T-helper 2 cell (primary cell): ENCODE measurements at places on chromosomes 3 and 15.

DNA sequence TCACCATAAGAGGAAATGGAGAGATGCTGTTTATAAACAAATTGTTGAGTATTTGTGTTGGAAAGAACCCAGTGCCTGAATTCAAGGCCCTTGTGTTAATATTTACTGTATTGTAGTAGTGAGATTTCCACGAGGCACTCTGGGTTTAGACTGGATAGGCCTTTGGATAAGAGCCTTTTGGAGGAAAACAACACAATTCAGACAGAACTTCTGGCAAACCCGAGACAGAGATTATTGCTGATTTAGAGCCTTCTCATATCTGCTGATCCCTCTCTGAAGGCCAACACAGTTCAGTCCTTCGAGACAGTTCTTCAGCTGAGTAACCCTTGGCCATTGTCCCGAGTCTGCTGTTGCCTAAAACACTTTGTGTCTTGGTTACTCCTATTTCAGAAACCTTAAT, 55.7 kb downstream of the LMCD1 start:
- no peak for DNase-seq

- DNase-seq = no peak
Measured at GRCh38 chr3:58502872-58503271, 11.0 kb downstream of the KCTD6 start.

DNA sequence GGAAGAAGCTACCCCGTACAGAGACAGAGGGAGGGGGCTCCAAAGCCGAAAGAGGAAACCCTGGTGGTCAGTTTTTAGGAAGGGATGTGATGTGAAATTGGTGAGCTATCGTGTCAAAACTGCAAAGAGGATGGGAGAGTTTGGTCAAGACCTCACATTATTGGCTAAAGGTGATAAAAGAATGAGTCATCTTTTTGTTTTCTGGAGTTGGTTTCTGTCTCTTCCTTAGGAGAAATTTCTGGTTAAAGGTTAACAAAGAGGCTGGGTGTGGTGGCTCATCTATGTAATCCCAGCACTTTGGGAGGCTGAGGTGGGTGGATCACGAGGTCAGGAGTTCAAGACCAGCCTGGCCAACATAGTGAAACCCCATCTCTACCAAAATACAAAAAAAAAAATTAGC, 217.8 kb upstream of the CBLB start:
- DNase-seq = no peak

- DNase-seq = no peak
Measured at GRCh38 chr15:57440167-57440566, 63.9 kb downstream of the CGNL1 start.

DNA sequence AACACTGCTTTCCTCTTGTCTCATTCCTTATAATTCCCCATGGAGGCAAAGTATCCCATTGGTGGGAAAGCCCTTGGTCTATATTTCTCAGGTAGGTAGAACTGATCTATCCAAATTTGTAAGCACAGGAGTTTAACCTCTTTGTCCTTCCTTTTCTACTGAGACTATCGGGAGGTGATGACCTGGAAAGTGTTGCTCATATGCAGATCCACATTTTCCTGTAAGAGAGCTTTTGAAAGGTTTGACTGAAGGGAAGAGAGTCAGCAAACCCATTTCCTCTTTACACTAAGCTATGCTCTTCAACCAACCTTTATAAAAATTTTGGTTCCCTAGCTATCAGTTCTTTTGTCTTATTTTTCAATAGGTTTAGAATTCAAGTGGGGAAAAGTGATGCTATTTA, 200.7 kb downstream of the TIGIT start:
- no peak for DNase-seq

- no peak for DNase-seq
Measured at GRCh38 chr3:114103858-114104257, 47.3 kb downstream of the QTRT2 start.

DNA sequence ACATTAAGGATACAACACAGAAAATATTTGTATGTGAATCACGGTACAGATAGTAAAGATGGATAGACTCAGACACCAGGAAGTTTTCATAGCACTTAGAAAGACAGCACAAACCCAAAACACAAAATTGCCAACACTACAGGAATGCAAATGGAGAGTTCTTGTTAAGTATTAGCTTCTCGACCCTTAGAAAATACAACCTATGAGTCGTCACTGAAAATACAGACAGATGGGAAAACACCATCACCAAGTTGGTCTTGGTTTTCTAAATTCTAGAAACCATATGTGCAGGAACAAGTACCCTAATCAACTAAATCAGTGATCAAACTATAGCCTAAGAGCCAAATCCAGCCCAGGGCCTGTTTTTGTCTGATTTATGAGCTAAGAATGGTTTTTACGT, 50.7 kb downstream of the PEAK1 start:
- no peak for DNase-seq

- no peak for DNase-seq
Measured at GRCh38 chr3:112382543-112383160, 49.7 kb downstream of the CD200 start.

DNA sequence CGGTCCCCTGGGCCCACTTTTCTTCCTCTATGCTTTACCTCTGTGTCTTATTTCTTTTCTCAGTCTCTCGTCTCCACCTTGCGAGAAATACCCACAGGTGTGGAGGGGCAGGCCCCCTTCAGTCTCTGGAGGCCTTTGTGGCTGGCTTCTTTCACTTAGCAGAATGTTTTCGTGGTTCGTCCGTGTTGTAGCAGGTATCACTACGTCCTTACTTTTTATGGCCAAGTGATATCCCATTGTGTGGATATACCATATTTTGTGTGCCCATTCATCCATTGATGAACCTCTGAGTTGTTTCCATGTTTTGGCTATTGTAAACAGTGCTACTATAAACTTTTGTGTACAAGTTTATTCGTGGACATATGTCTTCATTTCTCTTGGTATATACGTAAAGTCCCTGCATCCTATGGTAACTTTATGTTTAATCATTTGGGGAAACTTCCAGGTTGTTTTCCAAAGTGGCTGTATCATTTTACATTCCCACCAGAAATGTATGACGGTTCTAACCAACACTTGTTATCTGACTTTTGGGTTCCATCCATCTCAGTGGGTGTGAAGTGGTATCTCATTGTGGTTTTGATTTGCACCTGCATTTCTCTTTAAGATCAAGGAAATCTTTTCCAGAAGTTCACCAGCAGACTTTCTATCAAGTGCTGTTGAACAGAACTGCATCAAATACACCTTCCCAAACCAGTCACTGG, 5.6 kb downstream of the PIGZ start:
- DNase-seq = no peak

DNA sequence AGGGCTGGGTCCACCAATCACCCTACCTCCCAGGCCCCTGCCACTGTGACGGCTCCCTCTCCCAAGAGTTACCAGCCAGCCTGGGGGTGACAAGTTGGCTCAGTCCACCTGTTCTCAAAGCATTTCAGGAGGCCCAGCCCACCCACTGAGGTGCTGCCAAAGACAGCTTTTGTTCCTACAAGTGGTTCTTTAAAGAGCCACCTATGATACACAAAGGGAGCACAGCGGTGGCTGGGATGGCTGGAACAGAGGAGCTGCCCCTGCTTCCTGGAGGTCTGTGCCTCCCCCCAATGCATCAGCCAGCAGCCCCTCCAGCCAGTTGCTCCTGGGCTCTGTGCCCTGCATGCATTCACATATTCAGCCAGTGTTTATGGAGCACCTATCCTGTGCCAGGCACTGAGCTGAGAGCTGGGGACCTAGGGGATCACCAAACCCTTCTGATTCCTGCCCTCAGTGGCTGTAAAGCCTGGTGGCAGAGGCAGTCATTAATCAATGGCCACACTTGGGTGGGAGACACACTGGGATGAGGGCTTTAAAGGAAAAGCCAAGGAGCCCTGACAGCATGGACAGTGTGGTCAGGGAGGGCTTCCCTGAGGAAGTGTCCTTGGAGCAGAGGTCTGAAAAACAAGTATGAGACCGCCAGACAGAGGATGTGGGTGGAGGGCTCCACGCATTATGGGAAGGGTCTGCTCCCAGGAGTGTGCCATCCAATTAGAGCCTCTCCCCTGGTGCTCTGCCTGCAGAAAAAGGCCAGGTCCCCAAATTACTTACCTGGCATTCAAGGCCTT, 107.1 kb upstream of the LINGO1 start:
- no peak for DNase-seq
